ENCODE measurements at places on chromosomes 12 and 14.

DNA sequence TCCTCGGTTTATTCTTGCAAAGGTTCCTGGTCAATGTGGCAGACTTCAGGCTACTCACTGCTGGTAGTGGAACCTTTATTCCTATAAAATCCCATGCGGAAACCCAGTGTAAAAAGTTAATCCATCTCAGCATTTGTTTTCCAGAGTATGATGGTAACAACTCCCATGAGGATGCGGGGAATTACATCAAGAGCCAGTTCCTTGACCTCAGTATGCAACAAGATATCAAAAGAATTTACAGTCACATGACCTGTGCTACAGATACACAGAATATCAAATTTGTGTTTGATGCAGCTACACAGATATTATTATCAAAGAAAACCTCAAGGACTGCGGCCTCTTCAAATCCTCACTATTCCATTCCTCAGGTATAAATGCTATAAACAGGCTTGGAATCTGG lies 19.3 kb downstream of the CPM start:
- DNase-seq, result no peak

GRCh38 chr14:90213099-90213748 lies 43.1 kb upstream of the PSMC1 start:
- DNase-seq, result no peak

GRCh38 chr14:103142721-103143302 lies 19.6 kb downstream of the TNFAIP2 start:
- DNase-seq, result peak; percentile 36

GRCh38 chr12:38289396-38289795 lies 27.2 kb upstream of the ALG10B start:
- no peak for DNase-seq

DNA sequence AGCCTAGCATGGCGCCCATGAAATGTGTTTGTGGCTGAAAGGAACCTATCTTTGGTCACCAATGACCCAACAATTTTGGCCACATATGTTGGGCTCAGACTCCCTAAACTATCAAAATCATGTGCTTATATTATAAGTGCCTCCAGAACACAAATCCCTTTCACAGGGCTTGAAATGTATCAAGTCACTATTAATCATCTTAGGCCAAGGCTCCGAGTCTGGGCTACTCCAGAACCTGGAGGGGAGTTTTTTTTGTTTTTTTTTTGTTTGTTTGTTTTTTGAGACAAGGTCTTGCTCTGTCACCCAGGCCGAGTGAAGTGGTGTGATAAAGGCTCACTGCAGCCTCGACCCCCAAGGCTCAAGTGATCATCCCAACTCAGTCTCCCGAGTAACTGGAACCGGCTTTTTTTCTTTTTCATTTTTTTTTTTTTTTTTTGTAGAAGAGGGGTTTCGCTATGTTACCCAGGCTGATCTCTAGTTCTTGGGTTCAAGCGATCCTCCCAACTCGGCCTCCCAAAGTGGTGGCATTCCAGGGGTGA lies 989 bp upstream of the DRAM1 start:
- peak; percentile 33 for DNase-seq

DNA sequence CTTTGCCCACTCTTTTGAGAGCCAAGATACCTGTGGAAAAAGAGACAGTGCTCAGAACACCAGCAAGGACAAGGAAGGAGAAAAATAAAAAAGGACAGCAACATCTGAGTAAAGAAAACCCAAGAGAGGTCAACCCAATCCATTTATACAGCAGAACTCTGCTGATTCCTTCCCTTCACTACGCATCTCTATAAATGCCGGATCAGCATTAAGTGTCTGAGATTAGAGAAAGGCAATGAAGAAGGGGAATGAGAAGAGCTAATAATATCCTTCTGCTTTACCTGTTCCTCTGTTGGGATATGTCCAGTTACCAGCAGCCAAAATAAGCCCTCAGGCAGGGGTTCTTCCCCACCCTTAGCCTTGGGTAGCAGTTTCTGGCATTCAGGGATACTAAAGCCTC lies 15.8 kb downstream of the COQ10A start:
- no peak for DNase-seq

DNA sequence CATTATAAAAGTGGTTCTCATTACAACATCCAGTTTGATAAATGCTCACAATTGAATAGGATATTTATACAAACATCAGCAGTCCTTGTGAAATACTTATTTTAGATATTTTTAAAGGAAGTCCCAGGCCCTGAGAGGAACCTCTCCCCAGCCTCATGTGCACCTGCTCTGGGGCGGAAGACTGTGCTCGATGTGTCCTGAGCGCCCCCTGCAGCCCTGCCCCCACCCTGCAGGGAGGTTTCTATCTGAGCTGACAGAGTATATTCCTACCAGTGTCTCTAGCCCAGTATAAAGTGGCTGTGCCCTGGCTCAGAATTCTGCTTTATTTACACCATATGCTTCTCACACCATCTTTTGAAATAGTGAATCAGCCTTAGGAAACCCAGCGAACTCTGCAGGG lies 1349.1 kb downstream of the TMEM121 start:
- DNase-seq, result no peak

- DNase-seq, result no peak
Observed at GRCh38 chr12:47082283-47082682, 2.5 kb upstream of the AMIGO2 start.

GRCh38 chr12:5807090-5807414 lies 138.0 kb downstream of the ANO2 start:
- peak; percentile 73 for DNase-seq

DNA sequence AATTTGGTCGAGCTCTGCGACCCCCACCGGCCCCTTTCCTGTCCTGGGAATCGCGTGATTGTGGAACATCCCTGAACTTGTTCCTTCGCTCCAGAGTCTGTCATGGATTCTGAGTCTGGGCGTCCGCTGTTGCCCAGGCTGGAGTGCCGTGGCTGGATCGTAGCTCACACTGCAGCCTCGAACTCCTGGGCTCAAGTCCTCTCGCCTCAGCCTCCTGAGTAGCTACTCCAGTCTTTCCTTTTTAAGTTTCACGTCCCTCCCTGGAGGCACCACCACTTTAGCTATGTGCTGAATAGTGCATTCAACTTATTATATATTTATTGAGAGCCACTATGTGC lies 698 bp downstream of the ACOT6 start:
- no peak for DNase-seq

DNA sequence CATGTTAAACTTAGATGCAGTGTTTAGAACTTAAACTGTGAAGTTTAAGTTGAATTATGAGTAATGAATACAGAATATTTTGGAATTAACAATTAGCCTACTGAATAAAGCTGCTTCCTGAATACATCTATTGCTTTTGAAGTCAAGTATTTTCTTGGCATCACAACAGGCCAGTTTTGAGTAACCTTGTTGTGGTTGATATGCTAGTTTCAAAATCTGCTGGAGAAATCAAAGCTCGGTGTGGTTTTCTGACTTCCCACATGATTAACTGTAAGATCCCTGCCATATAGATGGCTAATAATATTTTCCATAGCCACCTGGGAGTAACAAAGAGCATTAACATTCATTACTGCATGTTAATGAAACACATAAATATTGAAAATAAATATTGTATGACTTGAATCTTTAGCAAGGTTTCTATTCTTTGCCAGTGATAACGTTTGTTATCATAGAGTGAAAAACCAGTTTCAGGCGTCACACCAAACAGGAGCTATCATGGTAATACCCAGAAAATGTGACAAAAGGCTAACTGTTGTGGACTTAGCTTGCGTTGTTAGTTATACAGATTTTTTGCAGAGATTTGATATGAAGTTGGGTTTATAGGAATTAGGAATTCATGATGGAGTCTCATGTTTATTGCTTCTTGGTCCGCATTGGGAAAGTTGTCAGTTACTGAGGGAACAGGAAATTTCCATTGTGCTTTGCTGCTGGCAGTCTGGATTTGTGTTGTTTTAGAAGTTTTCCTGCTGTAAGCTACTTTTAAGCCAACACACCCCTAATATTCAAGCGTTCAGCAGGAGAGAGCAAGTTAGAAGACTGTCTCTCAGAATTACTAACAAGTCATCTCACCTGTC lies 32.1 kb downstream of the PPFIBP1 start:
- DNase-seq, result no peak

GRCh38 chr14:88379706-88380343 lies 5.6 kb upstream of the SPATA7 start:
- no peak for DNase-seq

- peak; percentile 90 for DNase-seq
Observed at GRCh38 chr14:96204151-96205058, at the start of gene BDKRB2. TSS of gene BDKRB2 (plus strand) at chr14:96204839. CDS start at chr14:96237108, 32,269 bp downstream.

GRCh38 chr12:42627151-42627550 lies 37.6 kb upstream of the PRICKLE1 start:
- no peak for DNase-seq

DNA sequence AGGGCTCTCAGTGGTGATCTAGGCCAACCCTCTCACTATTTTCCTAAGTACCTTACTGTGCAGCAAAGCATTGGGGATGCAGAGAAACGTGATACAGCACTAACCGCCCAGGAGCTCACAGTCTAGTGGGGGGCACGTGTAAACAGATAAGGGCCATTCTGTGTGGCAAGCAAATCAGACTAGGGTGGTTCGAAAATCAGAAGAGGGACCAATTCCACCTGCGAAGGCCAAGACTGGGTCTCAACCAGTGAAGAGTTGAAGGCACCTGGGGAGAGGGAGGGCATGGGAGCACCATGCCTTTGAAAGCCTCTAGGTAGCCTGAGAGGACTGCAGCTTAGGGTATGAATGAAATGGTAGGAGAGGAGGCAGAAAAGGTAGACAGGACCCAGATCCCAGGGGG lies 2.2 kb downstream of the PITPNM2 start:
- no peak for DNase-seq

GRCh38 chr14:56170877-56171422 lies 52.7 kb downstream of the PELI2 start:
- DNase-seq, result no peak

GRCh38 chr14:102219316-102219715 lies 79.6 kb downstream of the WDR20 start:
- no peak for DNase-seq

DNA sequence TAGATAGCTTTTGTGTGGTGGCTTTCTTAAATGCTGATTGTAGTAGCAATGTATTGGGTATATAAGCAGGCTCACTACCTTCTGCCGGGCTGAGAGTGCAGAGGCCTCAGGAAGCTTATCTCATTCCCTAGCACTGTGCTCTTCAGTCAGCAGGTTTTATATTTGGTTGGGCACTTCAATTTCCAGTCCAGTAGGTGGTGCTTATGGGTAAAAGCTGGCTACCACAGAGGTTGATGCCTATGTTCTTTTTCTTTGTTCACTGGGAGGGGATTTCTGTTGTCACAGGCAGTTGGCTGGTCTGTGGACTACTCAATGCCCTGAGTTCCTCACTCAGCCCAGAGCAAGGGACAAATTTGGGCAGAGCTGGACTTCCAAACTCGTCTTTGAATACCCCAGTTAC lies 43.0 kb upstream of the GLIPR1 start:
- peak; percentile 27 for DNase-seq

DNA sequence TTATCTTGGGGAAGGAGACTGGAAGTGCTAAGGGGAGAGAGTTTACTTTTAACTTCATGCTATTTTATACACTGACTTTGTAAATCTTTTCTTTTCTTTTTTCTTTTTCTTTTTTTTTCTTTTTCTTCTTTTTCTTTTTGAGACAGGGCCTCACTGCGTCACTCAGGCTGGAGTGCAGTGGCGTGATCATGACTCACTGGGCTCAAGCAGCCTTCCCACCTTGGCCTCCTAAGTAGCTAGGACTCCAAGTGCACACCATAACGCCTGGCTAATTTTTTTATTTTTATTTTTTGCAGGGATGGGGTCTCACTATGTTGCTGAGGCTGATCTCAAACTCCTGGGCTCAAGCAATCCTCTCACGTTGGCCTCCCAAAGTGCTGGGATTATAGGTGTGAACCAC lies 294.6 kb upstream of the PRICKLE1 start:
- no peak for DNase-seq

GRCh38 chr14:94394025-94394493 lies 5.7 kb upstream of the SERPINA1 start:
- no peak for DNase-seq

DNA sequence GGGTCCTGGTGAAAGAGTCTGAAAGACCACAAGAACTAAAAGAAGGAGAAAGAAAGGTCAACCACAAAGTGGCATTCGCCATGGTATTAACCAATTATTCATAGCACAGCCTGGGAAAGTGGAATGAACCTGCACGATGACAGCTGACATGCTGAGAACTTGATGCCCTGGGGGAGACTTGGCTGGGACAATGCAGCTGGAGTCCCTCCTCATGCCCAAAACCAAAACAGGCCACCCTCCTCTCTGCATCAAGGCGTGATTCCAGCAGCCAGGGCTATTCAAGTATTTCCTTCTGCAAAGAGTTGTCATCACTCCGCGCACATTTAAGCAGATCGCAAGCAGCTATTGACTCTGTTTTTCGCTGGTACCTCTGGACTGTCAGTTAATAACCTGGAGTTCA lies 167.1 kb upstream of the NOS1 start:
- DNase-seq, result no peak

- DNase-seq, result no peak
Observed at GRCh38 chr12:121939186-121939585, 20.8 kb downstream of the CFAP251 start.

GRCh38 chr14:77186911-77187648 lies 5.5 kb downstream of the TMEM63C start:
- peak; percentile 16 for DNase-seq

- no peak for DNase-seq
Observed at GRCh38 chr14:22180045-22180444, 409.0 kb downstream of the DAD1 start.

GRCh38 chr12:62922539-62922938 lies 12.4 kb downstream of the PPM1H start:
- no peak for DNase-seq
